ENCODE measurements at places on chromosomes 5 and 9.
A peak's percentile ranks its signal among the peaks of the same experiment; 100 is the strongest.

DNA sequence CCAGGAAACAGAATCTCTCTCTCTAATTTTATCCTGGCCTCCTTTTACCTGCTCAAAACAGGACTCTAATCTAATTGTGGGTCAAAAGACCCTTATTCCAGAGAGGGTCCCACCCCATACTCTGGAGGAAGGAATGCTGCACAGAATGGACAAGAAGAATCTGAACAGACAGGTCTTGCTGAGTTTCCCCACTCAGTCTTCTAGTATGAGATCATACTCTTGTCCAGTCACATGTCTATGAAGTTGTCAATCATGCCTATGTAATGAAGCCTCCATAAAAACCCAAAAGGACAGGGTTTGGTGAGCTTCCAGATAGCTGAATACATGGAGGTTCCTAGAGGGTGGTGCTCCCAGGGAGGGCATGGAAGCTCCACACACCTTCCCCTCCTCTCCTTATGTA is 123.9 kb upstream of the FER start:
- no peak for DNase-seq

GRCh38 chr5:66830636-66831035 is 234.4 kb downstream of the MAST4 start:
- DNase-seq = no peak

- no peak for DNase-seq
Measured at GRCh38 chr9:27683181-27683580, 109.9 kb upstream of the C9orf72 start.

GRCh38 chr9:96048956-96049831 is 173.7 kb downstream of the ERCC6L2 start:
- no peak for DNase-seq

GRCh38 chr5:170522211-170523141 is 18.7 kb downstream of the KCNIP1 start:
- DNase-seq = peak; percentile 96

- no peak for DNase-seq
Measured at GRCh38 chr9:38029915-38030638, 39.0 kb downstream of the SHB start.

DNA sequence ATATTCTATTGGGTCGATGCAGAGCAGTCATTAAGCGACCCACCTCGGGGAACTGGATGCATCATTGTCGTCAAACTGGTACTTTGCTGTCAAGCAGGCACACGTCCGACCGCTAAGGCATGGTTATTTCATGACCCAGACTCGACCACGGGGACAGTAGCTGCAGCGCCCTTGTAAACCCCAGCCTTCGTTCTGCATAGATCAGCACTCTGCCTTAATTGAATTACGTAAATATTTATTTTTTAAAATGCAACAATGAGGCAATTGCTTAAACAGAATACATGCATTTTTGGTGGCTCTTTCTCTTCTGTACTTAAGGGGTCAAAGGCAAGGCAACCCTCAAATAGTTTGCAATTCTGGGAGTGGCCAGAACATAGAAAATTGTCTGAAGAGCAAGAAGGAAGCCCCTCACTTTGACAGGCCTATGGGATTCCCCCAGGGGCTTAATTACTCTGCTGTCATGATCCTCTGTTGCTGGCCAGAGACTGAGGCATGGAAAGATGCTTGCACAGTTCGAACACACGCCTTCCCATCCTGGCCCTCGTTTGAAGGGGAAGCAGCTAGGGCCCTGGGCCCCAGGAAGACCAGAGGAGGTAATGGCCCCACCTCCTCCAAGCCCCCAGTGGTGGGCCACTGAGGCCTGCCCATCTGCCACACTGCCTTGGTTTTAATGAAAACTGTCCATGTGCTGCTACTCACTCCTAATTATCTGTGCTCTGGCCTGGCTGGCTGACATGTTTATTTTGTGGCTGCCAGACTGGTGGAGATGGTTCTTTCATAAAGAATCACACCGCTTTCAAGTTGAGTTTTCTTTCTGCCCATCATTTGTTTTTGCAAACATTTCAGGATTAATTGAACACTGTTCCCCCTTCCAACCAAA is 169.7 kb upstream of the MAST4 start:
- no peak for DNase-seq

GRCh38 chr9:111114486-111114885 is 76.2 kb upstream of the LPAR1 start:
- DNase-seq = no peak

GRCh38 chr9:13606586-13606985 is 327.1 kb upstream of the MPDZ start:
- DNase-seq = no peak

DNA sequence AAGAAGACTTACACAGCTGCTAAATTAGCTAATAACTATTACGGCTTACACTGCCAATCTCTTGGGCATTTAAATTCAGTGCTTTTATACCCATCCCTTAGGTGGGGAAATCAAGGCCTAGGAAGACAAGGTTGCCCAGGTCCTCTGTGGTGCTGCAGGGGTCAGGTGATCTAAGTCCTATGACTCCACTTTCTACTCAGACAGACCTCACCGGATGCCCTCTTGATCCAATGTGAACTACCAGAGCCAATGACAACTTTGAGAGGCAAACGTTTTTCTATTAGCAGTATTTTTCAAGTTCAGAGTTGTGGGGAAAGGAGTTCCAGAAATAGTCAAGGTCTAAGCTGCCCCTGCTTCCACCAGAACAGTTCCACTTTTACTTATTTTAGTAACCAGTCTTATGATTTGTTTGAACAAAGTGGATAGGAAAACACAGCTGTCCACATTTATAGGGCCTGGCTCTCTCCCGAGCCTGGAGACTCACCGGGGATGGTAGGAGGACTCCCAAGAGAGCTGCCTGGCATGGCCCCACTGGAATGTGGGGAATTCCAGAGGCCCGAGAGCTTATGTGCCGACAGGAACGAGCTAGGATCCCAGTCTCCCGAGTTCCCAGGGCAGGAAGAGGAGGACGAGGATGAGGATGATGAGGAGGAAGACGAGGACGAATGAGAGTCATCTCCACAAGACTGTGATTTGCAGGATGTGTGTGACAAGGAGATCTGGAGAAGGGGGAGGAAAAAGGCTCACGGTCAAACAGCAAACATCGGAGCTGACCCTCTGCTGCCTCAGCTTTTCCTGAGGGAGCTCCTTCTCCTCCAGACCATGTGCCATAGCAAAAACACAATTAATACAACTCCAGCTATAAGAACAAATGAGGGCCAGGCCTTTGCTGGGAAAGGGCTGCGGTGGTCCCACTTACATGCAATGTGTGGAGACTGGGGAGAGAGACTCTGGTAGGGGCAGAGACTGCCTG is 16.7 kb downstream of the FAM193B start:
- DNase-seq = peak; percentile 70

DNA sequence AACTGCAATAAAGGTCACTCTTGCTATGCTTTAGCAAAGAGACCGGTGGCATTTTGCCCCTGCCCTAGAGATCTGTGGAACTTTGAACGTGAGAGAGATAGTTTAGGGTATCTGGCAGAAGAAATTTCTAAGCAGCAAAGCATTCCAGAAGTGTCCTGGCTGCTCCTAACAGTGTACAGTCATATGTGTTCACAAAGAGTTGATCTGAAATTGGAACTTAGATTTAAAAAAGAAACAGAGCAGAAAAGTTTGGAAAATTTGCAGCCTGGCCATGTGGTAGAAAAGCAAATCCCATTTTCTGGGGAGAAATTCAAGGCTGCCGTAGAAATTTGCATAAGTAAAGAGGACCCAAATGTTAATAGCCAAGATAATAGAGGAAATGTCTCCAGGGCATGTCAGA is 169.2 kb downstream of the FGF1 start:
- no peak for DNase-seq

DNA sequence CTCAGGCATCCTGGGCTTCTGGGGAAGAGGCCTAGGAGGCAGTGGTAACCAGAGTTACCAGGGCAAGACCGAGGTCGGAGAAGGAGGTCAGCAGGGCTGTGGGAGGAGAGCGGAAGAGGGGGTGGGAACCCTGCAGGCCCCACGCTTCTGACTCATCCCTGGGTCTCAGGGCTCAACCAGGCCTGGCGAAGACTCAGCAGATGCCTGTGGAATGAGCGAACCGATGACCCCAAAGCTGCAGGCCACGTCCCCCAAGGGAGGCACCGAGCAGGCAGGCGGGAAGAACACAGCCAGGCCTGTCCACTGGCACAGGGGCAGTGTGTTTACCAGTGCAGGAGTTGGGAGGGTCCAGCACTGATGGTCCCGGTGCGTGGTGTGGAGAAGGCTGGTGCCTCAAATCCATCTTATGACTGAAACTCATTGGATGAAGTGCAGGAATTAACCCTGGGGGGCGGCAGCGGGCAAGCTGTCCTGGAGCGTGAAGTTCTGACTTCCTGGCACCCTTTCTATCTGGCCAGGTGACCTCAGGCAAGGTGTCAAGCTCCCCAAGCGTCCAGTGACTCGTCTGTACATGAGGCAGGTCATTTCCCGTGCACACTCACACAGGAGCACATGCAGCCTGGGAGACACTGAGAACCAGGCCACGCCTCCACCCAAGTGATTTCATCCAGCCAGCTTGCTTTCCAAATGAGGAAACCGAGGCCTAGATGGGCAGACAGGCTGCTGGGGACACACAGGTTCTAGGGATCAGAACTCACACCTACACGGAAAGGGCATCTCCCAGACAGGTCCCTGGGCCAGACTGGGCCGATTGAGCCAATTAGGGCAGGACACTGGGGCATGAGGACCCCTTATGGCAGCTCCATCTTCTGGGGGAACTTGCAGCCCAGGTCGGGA is 69.1 kb downstream of the ADAMTS2 start:
- peak; percentile 97 for DNase-seq

DNA sequence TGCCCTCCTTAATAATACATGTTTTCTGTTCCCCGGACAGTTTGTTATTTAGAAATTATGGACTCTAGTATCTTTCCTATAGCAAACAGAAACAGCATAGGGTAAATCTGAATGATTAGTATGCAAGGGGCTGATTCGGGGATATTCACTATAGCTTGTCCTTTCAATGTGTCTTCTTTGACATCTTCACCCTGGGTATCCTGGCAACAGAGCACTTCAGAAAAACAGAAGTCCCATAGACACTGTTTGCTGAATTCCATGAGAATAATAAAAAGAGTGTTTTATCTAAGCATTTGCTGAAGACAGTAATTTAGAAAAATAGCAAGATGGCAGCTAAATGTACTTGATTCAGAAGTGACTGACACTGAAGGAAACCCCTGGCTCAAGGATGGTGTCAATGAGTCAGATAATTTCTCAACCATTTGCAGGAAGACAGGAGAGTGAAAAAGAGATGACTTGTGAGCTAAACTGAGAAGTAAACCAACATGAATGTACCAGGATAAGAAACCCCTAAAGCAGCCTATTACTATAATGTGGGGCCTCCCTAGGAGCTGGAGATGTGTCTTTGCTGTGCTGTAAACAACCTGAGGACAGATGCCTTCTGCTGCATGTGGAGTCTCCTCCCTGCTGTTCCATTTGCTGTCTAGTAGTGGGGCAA is 246.2 kb downstream of the MAN2A1 start:
- no peak for DNase-seq

- DNase-seq = no peak
Measured at GRCh38 chr5:29001666-29002065, 1963.3 kb upstream of the CDH9 start.
